ENCODE measurements at places on chromosomes 13 and 19.

DNA sequence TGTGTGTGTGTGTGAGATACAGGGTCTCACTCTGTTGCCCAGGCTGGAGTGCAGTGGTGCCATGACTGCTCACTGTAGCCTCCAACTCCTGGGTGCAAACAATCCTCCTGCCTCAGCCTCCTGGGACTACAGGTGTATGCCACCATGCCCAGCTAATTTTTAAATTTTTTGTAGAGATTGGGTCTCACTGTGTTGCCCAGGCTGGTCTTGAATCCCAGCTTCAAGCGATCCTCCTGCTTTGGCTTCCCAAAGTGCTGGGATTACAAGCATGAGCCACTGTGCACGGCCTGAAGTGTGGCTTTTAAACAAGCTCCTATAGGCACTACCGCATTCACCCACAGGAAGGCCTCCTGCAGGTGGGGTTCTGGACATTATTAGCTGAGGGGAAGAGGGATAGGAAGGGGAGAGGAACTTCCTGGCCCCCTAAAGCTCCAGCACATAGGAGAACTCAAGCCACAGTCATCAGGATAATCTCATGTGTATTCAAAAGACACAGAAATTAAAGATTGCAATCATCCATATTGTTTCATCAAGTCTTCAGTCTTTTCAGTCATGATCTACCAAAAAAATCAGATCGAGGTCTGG is 24.8 kb upstream of the SLC46A3 start:
- no peak for DNase-seq

DNA sequence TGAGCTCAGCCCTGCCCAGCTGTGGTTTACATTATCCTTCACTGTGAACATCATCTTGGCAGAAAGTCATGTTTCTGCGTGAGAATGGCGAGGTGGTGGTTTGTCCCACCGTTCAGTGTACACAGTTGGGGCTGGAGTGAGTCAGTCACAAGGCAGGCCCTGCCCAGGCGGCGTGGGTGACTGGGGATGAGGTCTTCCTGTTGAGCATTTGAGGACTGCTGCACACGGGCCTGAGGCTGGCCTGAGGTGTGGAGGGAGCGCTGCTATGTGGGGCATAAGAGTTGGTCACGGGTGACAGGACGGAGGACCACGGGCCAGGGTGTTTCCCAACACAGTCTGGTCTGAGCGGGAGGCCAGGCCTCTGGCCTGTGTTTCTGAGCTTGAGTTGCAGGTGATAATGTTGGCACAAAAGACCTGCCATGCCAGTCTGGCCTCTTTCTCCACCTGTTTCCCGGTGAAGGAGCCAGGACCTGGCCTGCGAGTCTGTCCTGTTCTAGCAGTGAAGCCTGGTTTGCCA is 13.4 kb upstream of the C19orf33 start:
- DNase-seq: no peak

DNA sequence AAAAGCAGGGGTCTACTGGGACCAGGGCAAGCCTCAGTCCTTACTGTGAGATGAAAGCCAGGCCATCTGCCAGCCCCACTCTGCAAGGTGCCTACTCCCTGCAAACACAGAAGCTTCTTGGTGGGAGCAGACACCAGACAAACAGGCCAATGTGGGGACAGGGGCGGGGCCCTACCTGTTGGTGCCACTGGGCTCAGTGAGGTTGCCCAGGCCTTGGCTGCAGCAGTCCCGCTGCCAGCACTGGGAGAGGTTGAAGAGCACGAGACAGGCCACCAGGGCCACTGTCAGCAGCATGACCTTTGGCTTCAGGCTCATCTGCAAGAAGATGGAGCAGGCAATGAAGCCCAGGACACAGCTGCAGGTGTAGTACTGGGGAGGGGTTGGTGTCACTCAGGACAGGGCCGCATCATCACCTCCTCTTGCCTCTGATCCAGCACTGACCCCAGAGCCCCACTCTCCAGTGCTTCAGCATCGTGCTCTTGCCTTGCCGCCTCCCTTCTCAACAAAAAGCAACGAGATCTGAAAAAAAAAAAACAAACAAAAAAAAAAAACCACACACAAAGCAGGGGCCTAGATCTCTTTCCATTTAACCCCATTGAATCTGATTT is 72.6 kb downstream of the NBEA start:
- DNase-seq: no peak

GRCh38 chr19:52248241-52248640 is 21.1 kb upstream of the ZNF766 start:
- peak; percentile 69 for DNase-seq

DNA sequence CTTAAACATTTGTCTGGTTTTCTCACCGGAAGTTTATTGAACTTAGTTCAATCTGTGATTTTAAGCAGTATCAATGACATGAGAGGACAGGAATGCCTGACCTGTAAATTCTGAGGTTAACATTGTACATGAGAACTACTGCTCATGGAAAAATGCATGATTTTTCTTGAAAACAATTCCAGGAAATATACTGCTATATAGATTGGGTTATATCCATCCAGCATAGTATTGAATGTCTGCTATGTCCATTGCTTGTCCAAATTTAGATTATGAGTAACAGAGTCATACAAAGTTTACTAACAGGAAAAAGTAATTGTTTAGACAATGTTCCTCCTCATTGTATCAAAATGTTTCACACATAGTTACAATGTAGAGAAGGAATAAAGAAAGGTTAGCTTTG is 606.8 kb downstream of the DACH1 start:
- no peak for DNase-seq

GRCh38 chr13:91768746-91769145 is 370.3 kb downstream of the GPC5 start:
- DNase-seq: no peak

GRCh38 chr19:42201489-42202289 is 15.8 kb downstream of the DEDD2 start:
- peak; percentile 88 for DNase-seq

GRCh38 chr19:41175801-41176777 is 16.9 kb upstream of the CYP2S1 start:
- DNase-seq: peak; percentile 55

DNA sequence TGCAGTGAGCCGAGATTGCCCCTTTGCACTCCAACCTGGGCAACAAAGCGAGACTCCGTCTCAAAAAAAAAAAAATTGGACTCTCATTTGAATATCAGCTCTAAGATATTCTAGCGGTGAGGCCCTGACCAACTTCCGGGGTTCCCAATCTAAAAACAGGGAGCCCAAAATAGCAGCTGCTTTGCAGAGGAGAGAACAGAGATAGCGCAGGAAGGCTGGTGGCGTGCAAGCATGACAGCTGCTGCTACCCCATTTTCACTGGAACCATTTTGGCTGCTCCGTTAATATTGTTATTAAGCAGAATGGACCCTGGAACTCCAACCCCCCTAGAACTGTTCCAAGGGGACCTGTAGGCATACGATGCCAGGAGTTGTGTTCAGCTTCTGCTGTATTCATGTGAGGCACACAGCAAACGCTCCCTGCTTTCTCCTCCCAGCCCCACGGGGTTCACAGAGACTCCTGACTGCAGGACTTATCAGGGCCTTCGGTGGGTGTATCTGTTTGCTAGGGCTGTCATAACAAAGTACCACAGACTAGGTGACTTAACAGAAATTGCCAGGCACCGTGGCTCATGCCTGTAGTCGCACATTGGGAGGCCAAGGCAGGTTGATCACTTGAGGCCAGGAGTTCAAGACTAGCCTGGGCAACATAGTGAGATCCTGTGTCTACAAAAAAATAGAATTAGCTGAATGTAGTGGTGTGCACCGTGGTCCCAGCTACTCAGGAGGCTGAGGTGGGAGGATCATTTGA is 11.5 kb downstream of the STXBP2 start:
- DNase-seq: no peak

DNA sequence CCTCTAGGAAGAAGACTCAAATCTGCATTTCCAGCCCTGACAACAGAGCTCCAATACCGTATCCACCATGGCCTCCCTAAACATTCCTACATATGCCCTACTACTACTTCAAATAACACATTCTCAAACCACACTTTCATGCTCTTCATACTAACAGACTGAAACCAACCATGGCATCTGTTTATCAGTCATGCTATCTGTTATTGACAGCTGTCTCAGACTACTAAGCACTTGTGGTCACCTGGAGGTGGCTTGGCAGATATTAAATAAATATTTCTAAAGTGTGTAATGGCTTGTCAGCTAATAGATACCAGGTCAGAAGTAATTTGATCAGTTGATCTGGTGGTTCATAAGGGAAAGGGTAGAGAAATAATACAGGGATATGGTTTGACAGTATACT is 489.1 kb downstream of the DIAPH3 start:
- no peak for DNase-seq

- DNase-seq: no peak
These were observed 24.4 kb downstream of the RYR1 start for GRCh38 chr19:38457690-38458405.

DNA sequence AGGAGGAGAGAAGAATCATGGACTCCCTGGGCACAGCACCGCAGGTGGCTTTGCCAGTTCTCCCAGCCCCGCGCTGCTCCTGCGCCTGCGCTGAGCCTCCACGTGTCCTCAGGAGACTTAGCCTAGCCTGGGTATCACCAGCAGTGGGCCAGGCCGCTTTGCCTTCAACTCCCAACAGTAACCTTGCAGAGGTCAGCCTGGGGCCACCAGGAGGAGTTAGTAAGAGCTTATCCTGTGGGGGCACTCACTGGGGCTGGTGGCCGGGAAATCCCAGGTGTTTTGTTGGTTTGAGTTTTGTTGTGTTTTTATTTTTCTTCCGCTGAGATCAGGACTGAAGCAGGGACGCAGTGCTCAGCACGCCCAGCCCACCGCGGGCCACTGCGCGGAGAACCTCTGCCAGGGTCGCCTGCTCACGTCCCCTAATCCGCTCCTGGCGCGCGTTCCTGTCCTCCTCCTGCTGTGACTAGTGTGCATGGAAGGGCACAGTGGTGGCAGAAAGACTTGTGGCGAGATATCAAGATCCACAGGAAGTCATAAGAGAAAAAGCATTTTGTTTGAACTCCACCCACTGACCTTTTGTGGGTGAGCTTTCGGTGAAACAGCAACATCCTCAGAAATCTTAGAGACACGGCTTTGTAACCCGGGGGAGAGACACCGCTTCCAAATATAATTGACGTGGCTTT is 207.4 kb upstream of the RFC3 start:
- peak; percentile 46 for DNase-seq

DNA sequence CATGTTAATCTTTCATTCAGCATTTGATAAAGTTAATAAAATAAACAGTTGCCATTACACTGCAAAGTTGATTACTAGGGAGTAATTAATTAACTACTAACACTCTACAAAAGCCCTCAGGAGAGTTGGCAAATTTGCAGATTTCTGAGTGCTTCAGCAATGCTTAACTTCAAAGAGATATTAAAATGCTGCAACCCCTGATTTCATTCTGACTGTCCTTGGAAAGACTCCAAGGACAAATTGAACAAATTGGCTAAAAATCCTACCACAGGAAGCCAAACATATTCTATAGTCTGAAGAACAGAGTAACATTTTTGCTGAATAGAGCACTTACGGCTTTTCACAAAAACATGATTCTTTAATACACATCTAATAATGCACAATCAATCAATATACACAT is 1543.0 kb downstream of the SLITRK5 start:
- DNase-seq: no peak

- DNase-seq: no peak
These were observed 308.5 kb downstream of the DCLK1 start for GRCh38 chr13:35822666-35823065.

DNA sequence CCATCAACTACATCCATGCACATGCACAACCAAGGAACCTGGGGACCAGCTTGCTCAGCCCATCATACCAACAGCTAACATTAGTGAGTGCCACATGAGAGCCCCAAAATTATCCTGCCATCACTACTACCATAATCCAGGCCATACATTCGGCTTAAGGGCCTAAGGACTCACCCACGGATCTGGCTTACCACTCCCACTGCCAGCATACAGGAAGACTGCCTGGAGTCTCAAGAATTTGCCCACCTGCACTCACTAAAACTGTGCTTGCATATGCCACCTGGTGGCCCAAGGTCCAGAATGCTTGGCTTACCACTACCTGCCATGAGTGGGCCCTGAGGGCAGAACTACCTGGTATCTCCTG is 1562.9 kb upstream of the PRR20A start:
- DNase-seq: no peak

- DNase-seq: peak; percentile 74
These were observed at the start of gene ADAMTSL5 for GRCh38 chr19:1512671-1513498. ADAMTSL5 (minus strand) TSS chr19:1513019; CDS start chr19:1510943, 2,076 bp downstream.

- no peak for DNase-seq
These were observed 314.1 kb downstream of the FOXO1 start for GRCh38 chr13:40352380-40352778.

DNA sequence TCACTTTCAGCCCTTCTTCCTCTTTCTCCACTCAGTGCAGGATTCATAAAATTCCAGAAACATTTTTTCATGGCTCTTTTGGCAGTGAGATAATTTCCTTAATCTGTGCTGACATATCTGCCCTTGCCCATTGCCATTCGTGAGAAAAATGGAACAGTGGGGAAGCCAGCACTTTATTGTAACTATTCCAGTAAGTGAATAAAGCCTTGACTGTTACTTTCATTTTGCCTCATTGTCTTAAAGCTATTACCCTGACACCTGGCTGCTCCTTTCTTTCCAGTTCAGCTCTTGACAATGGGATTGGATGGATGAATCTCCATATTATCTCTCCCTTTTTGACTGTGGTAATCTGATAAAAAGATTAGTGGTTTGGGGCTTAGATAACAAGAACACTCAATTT is 1068.1 kb upstream of the PCDH20 start:
- no peak for DNase-seq

DNA sequence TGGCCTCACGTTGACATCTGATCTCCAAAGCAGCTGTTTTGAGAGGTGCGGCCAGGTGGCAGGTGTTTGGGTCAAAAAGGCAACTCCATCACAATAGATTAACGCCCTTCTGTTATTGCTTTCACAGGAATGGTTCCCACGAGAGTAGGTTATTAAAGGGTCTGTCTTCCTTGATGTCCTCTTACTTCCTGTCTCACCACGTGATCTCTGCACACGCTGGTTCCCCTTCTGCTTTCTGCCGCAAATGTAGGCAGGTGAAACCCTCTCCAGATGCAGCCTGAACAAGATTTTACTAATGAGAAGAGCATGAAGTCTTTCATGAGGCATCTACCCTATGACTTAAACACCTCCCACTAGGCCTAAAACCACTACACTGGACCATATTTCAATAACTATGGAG is 22.8 kb upstream of the ZNF564 start:
- DNase-seq: peak; percentile 17

- no peak for DNase-seq
These were observed 68.5 kb upstream of the GPR183 start for GRCh38 chr13:99375738-99376080.

GRCh38 chr19:19262190-19263057 is 10.7 kb downstream of the TM6SF2 start:
- DNase-seq: peak; percentile 35

All from NB4 (cell line).